ENCODE measurements at places on chromosomes 7 and 10.
A peak's percentile ranks its signal among the peaks of the same experiment; 100 is the strongest.

DNA sequence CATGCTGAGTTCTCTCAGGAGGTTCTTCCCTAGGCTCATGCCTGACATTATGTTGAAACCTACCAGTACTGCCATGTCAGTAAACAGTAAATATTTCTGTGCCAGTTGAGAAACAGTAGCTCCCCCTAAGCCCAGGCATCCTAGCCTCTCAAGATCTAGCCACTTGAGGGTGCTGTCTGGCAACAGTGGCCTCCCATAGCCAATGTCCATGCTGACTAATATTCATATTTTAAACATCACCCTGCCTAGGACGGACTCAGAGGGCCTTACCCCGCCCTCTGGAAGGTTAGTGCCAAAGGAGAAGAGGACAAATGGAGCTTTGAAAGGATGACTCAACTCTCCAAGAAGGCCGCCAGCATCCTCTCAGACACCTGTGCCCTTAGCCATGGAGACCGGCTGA, 7.7 kb downstream of the ACSM6 start:
- DNase-seq: peak; percentile 89

GRCh38 chr10:103510791-103511752, 17.6 kb downstream of the NEURL1 start:
- no peak for DNase-seq

- DNase-seq: no peak
These were observed 65.3 kb upstream of the PLXDC2 start for GRCh38 chr10:19750972-19751371.

DNA sequence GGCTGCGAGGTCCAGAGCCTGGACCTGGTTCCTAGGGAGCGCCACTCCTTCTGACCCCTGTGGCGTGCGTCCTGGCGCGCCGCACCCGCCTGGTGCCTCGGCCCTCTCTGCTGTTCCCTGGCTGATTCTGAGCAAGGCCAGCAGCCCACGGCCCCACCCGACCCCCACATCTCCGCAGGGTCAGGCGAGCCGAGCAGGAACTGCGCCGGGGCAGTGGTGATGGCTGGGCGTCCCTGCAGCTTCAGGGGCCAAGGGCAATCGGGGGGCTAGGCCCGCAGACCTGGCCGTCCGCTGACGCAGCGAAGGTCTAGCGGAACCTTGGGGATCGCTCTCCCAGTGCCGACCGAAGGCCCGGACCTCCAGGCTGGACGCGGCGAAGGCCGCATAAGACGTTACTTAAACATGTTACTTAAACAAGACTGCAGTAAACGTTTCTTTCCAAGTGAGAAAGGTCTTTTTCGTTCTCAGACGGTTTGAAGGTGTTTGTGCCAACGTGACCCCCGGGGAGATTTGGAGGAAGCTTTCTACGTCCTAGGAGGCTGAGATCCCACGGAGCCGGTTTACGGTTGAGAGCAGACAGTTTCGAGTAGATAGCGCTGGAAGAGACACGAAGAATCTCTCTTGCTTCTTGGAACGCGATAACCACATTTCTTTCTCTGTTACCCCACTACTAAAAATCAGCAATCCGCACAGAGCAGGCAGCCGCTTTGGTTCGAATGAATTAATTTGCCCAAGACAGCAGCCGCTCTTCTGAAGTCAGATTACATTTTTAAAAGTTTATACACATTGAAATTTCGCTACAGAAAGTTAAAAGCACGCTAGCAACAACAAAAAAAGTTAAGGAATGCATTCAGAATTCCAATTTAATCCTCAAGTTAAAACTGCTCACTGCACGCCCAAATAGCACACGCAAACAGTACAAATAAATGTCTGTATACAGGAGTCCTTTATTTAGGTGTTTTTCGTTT, 4.9 kb upstream of the NKX2-3 start:
- DNase-seq: no peak
